ENCODE measurements at places on chromosomes 1 and 21. TPM values are rescaled to one million over a fixed set of nuclear protein-coding genes. Genes with fewer than 3 reads are reported as not detected.

Gene SPATA45
- total RNA-seq: not detected

Gene MNDA
- total RNA-seq: not detected

Gene KIAA1614
- total RNA-seq: 6.1 TPM

Gene PRR9
- not detected for total RNA-seq

Gene C1orf87
- total RNA-seq: not detected

Gene TSPAN1
- total RNA-seq: 0.28 TPM

Gene PLA2G2F
- total RNA-seq: not detected

Gene CD1E
- total RNA-seq: not detected

Gene FOXD2
- under 0.01 TPM for total RNA-seq

Gene HES5
- 0.17 TPM for total RNA-seq

Gene OR6K3
- total RNA-seq: not detected

Gene TFAP2E
- total RNA-seq: 0.14 TPM

Gene KCND3
- 1.4 TPM for total RNA-seq

Gene F3
- total RNA-seq: 3.4 TPM

Gene SGIP1
- 48.0 TPM for total RNA-seq

Gene GJA8
- total RNA-seq: not detected

Gene CD46
- 122 TPM for total RNA-seq

Gene EPHB2
- 35.1 TPM for total RNA-seq

Gene LCE3E
- not detected for total RNA-seq

Gene TSPAN2
- 1.3 TPM for total RNA-seq

Gene STUM
- total RNA-seq: 0.34 TPM

Gene TIE1
- 1,392 TPM for total RNA-seq

Gene PKP1
- total RNA-seq: 0.19 TPM

Gene PADI1
- 0.05 TPM for total RNA-seq

Gene ISG15
- 122 TPM for total RNA-seq

Gene VN1R5
- total RNA-seq: not detected
